Neural progenitor cell (in vitro differentiated cells): ENCODE measurements at places on chromosomes 12 and 14.

GRCh38 chr14:105325716-105326567 lies 11.4 kb downstream of the PACS2 start:
- H3K4me3 ChIP-seq: no peak overlapping the region
- H3K27me3 ChIP-seq: no peaks in the 10 kb centered on the region
- no peaks in the 10 kb centered on the region for H3K36me3 ChIP-seq
- peaks cover 32% of the 10 kb centered on the region for H3K4me1 ChIP-seq
- no peak overlapping the region for H3K27ac ChIP-seq

DNA sequence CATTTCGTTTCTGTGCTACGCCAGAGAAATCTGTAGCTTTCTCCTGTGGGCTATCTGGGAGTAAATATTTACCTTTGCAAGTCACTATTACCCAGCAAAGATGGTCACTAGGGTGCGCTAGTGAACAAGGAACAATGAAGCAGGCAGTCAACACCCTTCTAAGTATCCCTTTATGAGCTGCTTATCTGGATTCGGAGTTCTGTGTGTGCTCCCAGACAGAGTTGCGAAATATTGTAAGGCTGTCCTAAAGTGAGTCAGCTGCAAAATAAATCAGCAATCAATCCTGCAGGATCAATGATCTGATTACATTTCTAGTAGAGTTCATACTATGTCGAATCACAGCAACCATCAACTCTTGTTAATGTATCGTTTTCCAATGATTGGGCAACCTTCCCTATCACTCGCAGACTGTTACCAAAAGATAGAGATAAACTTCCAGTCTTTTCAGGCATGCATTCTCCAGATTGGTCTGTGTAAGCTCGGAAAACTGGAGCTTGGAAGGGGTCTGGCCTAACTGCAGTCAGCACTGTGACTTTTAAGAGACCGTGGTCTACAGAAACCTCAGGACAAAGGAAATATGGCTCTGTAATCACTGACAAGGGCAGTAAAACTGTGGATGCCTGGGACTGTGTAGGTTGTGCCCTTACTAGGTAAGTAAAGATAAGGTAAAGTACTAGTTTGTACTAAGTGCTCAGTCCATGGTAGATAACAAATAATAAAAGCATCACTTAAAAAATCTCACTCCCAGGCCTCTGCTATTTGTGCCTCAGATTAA lies 133.5 kb downstream of the KCNK10 start:
- no peaks in the 10 kb centered on the region for H3K36me3 ChIP-seq

GRCh38 chr12:123599721-123600120 lies 2.2 kb upstream of the DDX55 start:
- peaks cover 12% of the 10 kb centered on the region for H3K36me3 ChIP-seq
- DNase-seq: no peak
- no peak overlapping the region for H3K27ac ChIP-seq
- no peaks in the 10 kb centered on the region for H3K4me1 ChIP-seq
- no peak overlapping the region for H3K4me3 ChIP-seq

GRCh38 chr12:24582954-24583601 lies 365.8 kb downstream of the BCAT1 start:
- H3K4me3 ChIP-seq: no peak overlapping the region
- DNase-seq: no peak
- no peaks in the 10 kb centered on the region for H3K4me1 ChIP-seq
- H3K36me3 ChIP-seq: peaks cover 3% of the 10 kb centered on the region
- H3K27me3 ChIP-seq: no peaks in the 10 kb centered on the region

- DNase-seq: no peak
- H3K27me3 ChIP-seq: no peaks in the 10 kb centered on the region
- no peak overlapping the region for H3K4me3 ChIP-seq
- no peak overlapping the region for H3K27ac ChIP-seq
- H3K4me1 ChIP-seq: no peaks in the 10 kb centered on the region
Observed at GRCh38 chr12:25347716-25348592, 97.2 kb upstream of the KRAS start.
